ENCODE measurements at places on chromosomes 6 and 20.

DNA sequence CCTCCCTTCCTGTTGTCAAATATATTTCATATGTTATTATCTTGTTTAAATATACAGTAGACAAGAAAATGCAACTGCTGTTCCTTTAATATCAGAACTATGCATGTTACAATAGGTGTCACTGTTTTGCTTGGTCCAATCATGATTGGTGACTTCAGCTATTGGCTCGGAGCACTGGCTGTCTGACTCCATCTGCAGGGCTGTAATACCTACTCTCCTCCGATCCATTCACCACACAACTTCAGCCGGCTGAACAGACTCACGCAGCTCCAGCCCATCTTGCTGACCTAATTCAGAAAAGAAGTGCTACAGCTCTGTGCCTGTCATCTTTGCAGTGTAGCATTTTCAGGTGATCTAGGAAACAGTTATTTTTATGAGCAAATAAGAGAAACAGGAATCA lies at the start of gene BTBD3:
Gene BTBD3 (plus strand): TSS at position 231 of the 400 bp plus-strand sequence. CDS start 383 bp downstream, outside the sequence.
- no peak for DNase-seq

- DNase-seq, result no peak
Observed at GRCh38 chr6:136764517-136764993, 27.7 kb downstream of the MAP3K5 start.

DNA sequence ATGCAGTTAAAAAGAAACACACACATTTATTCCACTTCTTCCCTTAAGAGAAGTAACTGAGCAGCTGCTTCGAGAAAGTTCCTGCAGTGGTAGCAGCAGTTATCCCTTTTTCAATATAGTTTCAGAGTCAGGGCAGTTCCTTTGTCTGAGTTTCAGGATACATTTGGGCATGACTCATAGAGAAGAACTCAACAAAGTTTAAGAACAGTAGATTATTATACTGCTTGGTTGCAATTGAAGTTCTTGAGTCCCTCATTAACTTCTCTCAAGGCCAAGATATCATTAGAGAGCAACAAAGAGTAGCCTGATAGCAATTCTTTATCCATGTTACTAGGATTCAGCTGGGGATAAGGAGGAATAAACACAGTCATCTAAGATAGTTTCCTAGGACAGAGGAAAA lies 54.4 kb downstream of the TPD52L1 start:
- no peak for DNase-seq

DNA sequence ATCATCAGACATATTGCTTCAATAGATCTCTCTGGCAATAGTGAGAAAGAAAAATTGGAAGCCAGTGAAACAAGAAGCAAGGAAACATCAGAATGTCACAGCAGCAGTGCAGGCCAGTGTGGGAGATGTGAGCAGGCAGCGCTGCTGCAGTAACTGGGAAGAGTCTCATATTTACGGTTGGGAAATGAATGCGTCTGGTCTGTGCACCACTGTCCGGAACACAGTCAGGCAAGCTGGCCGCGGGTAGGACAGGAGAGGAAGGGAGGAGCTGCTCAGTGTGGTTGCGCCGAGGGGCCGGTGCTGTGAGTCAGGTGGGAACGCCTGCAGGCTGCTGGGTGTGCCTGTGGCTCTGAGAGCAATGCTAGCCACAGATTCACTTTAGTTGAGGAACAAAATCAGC lies 6.4 kb upstream of the PSMG4 start:
- DNase-seq, result no peak

- no peak for DNase-seq
Observed at GRCh38 chr6:24489881-24490280, 503 bp upstream of the GPLD1 start.

- DNase-seq, result no peak
Observed at GRCh38 chr6:68640491-68640835, 5.4 kb downstream of the ADGRB3 start.

GRCh38 chr6:19210849-19211590 lies 626.1 kb upstream of the ID4 start:
- DNase-seq, result no peak

- no peak for DNase-seq
Observed at GRCh38 chr20:31695849-31696804, 26.5 kb downstream of the BCL2L1 start.

- DNase-seq, result no peak
Observed at GRCh38 chr6:170407200-170407599, 100.6 kb downstream of the FAM120B start.

- no peak for DNase-seq
Observed at GRCh38 chr20:10469056-10469455, 34.0 kb downstream of the SLX4IP start.

DNA sequence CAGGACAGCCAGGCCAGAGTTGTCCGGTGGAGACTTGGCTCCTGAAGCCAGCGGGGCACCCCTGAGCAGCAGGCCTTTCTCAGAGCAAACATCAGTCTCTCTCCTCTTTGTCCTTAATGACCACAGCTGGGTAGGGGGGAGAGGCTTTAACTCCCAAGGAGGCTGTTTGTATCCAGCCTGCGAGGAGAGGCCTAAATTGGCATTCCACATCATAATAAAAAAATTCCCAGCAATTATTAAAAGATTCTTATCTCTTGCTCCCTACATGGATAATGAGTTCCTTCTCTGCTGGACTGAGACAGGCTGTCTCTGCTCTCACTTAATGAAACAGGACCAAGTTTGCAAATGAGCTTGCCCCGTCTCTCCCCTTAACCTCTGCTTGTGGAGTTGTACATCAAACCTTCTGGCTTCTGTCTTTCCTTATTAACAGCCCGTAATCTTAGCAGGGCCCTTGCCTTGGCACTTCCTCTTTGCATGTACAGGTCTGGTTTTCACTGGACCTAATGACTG lies 838.2 kb downstream of the MAFB start:
- DNase-seq, result no peak

DNA sequence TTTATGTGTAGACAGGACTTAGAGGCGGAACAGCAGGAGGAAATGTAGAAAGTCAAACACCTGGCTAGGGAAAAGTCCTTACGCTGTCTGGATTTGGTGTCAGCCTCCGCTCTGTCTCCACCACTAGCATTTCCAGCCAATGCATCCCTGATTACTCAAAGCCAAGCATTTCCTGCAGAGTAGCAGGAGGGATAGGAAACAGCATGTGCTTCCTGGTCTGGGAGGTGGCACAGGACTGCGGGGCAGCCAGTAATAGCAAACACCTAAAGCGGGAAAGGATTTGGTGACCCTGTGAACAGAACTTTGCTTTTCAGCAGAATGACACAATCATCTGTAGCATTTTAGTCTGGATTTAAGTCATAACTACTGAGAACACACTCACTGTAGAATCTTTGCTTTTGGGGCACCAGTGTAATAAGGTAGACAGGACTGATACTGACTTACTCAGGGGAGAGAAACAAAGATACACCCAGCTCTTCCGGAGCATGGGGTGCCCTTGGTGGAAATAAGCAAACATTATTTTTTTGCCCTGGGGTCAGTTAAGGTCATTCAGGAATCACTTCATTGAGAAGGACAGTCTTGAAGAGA lies 133.3 kb upstream of the AHI1 start:
- DNase-seq, result no peak

GRCh38 chr20:23077277-23077676 lies 8.8 kb downstream of the CD93 start:
- no peak for DNase-seq

- no peak for DNase-seq
Observed at GRCh38 chr20:41116282-41116956, 20.9 kb upstream of the PLCG1 start.

GRCh38 chr6:107712237-107712664 lies 111.9 kb downstream of the SCML4 start:
- no peak for DNase-seq

DNA sequence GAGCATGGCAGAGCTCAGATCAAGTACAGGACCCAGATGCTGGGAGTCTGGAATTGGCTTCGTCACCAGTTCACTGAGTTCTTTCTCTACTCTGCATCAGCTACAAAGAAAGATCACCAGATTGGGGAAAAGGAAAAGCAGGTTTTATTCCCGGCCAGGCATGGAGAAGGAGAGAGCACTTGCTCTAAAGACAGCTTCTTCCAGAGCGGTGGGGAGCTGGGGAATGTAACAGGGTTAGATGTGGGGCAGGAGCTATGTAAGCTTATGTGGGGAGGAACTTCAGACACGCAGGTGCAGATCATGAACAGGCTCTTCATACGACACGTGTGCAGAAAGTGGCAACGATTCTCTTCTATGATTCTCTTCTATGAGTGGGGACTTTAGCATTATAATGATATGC lies 4.9 kb upstream of the ACSS1 start:
- no peak for DNase-seq

DNA sequence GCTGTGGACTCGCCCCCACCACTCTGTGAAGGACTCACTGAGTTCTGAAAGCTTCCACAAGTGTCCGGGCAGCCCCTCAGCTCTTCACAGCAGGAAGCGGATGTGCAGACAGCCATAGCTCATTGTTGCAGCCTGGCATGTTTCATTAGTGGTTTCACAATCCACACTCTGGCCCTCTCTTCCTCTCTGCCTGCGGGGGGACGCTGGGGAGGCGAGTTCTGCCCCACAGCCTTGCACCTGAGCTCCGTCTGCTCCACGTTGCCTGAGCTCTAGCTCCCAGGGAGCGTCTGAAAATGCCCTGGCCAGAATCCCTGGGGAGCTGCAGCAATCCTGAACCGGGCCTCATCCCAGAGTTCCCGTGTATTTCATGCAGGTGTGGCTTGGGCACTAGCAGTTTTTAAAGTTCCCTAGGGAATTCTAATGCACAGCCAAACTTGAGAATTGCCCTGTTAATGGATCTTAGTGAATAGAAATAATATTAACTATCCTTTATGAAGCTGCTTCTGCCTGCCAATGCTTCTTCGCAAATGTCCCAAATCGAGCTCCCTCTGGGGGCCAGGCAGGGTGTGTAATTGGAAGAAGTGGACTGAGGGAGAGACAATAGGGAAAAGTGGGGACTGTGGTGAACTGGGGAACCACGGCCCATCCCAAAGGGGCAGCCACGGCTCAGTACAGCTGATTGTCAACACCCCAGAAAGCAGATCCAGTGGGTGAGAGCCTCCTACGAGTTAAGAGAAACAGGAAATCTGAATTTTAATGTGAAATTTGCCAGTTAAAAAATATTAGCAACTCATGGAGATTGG lies 51.5 kb downstream of the CTCFL start:
- DNase-seq, result no peak

DNA sequence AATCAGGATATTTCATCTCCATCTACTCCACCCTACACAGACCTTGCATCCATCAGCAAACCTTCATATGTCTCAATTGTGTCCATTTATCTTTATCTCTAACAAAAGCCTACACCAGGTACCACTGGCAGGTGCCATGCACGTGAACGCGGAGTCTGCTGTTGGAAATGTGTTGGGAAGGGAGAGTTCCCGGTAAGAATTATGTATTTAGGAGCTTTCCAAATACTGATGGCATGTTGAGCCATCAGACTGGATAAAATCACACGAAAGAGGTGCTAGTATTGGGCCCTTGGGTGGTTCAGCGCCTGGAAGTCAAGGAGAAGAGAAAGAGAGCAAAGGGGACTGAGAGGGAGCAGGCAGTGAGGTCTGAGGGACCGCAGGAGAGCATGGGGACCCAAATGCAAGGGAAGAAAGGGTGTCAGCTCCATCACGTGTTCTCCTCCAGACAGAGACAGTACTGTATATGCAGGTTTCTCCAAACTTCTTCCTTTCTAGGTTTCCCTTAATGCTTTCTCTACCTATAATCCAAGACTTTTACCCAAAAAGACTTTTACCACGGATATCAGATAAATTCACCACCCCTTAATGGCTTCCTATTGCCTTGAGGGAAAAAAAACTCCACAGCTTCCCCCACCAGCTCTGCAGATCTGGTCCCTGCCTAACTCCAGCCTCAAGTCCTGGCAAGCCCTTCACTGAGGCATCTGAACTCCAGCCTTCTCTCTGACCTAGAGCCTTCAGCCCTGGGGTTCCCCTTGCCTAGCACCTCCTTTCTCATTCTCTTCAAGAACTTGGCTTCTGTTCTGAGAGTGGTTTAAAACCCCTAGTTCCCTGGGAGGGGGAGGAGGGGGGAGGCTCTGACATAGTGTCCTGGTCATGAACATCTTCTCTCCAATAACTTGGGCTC lies 4.8 kb upstream of the ZNF217 start:
- no peak for DNase-seq

DNA sequence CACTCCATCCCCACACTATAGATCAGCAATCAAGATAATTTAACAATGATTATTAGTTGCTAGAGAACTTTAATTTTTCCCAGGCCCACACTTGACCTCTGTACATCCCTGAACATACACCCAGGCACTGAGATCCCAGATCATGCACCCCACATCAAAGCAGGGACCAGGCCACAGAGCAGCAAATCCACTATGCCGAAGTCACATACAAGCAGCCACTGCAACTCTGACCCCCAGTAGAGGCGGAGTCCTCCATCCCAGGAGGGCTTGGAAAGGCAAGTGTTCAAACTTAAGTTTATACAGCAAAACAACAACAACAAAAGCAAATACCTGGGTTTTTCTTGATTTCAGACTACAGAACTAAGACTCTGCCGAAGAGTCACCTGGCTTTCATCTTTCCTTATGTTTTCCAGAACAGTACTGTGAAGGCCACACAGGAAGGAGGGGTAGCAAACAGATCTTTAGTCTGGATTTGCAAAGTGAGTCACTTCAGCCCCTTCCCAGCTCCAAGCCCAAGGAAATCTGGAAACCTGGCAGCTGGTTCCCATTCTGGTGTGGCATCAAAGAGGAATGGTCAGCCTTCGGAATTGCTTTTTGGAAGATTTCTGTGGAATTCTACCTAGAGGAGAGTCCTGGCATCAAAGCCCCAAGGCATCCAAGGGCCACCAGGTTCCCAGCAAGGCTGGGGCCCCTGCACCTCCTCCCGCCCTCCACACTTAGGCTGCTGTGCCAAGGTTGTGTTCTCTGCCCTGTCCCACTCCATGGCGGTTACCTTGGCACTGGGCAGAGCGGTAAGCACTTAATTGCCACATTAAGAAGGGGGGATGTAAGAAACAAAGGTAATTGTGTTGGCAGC lies 7.3 kb downstream of the JAG1 start:
- DNase-seq, result no peak

GRCh38 chr6:165222315-165223025 lies 86.9 kb downstream of the C6orf118 start:
- no peak for DNase-seq

DNA sequence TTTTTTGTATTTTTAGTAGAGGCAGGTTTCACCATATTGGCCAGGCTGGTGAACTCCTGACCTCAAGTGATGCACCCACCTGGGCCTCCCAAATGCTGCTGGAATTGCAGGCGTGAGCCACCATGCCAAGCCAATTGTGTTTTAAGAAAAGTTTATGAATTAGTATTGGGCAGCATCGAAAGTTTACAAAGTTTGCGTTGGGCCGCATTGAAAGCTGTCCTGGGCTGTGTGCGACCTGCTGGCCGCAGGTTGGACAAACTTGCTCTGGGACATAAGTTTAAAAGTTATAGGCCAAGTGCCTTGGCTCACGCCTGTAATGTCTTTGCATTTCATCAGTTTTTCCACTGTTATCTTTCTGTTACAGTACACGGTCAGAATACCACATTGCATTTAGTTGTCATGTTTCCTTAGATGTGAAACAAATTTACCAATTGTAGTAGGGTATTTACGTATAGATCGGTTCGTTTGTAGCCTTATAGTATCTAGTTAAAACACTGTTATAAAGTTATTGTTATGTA lies 39.5 kb downstream of the ASXL1 start:
- DNase-seq, result no peak

GRCh38 chr6:166307082-166308032 lies 835 bp downstream of the PRR18 start:
- DNase-seq, result no peak

GRCh38 chr6:46276576-46277142 lies 105.9 kb upstream of the ENPP5 start:
- no peak for DNase-seq

- DNase-seq, result no peak
Observed at GRCh38 chr6:116535109-116535508, 10.4 kb downstream of the TRAPPC3L start.

- DNase-seq, result no peak
Observed at GRCh38 chr6:148811459-148811858, 64.6 kb downstream of the UST start.
